ENCODE measurements at places on chromosomes 7 and 10.

DNA sequence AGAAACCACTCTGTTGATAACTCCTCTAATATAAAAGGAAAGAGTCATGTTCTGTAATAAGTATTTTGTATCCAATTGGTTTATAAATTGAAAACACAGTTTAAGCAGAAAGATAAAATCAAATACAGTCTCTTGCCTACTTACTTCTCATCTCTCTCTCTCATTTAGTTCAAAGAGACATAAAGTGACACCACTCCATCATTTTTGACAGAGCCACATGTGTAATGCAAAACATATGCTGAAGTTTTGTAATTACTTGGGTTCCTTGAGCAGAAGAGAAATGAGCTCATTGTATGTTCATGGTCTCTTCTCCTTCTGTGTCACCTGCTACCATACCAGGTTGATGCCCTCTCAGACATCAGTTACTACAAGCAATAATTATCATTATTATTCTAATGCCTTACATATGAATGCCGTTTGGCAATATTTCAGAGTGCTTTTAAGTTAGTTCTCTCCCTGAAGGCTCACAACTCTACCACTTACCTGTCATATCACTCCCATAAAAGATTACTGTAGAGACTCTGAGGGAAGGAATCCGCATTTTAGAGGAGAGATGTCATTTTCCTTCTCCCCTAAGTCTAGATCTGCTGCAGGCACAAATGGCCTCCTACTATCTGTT lies 59.9 kb upstream of the SKAP2 start:
- no peak for DNase-seq

DNA sequence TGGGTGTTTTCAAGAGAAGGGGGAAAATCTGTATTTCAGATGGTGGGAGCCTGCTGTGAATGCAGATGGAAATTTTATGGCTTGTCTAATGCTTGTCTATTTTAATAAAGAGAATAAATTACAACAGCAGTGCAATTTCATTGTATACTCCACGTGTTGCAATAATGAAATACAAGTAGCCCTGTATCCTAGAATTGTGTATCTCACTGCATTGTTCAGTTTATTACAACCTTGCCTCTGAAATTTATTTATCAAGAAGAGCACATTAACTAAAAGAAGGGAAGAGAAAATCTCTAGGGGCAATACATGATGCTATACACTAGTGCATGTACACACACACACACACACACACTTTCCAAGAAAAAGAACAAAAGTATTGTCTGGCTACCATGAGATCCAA lies 21.8 kb downstream of the ANK3 start:
- no peak for DNase-seq

- DNase-seq, result no peak
Measured at GRCh38 chr7:139034855-139035585, 822 bp downstream of the ZC3HAV1L start.

DNA sequence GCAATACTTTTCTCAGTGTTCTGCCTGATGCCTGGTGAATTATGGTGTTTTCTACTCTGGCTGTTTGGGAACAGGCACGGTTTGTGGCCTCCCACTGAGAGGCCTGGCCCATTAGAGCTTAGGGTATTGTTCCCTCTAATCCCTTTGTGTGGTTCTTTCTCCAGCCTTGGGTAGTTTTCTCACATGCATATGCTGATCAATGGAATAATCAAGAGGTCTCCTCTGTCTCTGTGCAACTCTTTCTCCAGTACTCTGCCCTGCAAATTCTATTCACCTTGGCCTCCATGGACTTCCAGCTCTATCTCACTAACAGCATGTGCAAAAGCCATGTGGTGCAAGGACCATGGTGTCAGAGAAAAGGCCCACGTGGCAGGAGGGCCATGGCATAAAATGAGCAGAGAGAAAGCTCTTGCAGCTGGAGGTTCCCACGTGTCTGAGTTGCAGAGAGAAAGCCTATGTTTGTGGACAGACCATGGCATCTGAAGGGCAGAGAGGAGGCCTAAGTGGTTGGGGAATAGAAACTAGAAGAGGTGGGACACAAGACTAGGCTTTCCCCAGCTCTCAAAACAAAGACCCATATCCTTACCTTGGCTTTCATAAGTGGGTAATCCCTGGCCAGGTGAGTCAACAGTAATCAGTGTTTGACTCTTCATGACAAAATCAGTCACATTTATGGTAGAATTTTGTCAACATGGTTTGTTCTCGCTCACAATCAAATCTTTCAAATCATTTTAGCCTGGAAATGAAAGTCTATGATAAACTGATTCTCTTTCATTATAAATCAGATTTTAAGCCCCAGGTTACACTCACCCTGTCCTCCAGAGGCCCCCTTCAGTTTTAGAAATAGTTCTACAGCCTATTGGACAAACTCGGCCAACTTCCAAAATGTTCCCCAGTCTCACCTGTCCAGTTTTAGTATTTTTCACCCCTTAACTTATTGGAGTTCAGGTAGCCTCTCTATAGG lies 17.3 kb downstream of the OPALIN start:
- DNase-seq, result no peak

- DNase-seq, result no peak
Measured at GRCh38 chr10:81600185-81600584, 274.8 kb upstream of the NRG3 start.
